Common myeloid progenitor, CD34-positive (primary cell): ENCODE measurements at places on chromosomes 11 and 22.

- H3K36me3 ChIP-seq: no peaks in the 10 kb centered on the region
- DNase-seq: no peak
- H3K27ac ChIP-seq: no peak overlapping the region
- peaks cover 50% of the 10 kb centered on the region for H3K4me1 ChIP-seq
- no peaks in the 10 kb centered on the region for H3K27me3 ChIP-seq
- peak overlapping the region; percentile 86 for H3K4me3 ChIP-seq
Measured at GRCh38 chr22:31083923-31084810, 3.0 kb downstream of the SMTN start.

GRCh38 chr11:22699388-22699787 is 33.0 kb downstream of the GAS2 start:
- no peaks in the 10 kb centered on the region for H3K4me1 ChIP-seq
- no peak overlapping the region for H3K27ac ChIP-seq
- no peak overlapping the region for H3K4me3 ChIP-seq
- no peaks in the 10 kb centered on the region for H3K27me3 ChIP-seq

- H3K27me3 ChIP-seq: no peaks in the 10 kb centered on the region
- DNase-seq: no peak
- no peaks in the 10 kb centered on the region for H3K36me3 ChIP-seq
- no peak overlapping the region for H3K27ac ChIP-seq
Measured at GRCh38 chr11:5197536-5197935, 2.9 kb downstream of the OR51V1 start.

DNA sequence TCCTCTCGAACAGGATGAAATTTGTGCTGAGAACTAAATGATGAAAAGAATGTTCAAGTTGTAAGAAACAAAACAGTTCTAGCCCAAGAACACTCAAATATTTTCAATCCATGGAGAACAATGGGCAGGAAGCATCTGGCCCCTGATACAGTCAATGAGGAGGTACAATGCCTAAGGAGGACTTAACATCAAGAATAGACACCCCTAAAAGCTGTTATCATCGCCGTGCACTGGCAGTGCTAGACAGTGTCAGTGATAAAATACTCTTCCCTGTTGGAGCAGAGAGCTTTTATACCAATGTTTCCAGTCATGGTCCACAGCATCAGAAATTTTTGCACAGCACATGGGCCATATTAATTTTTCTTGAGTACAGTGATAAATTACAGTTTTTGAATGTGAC is 20.2 kb upstream of the VSTM5 start:
- no peak for DNase-seq
- H3K27me3 ChIP-seq: no peaks in the 10 kb centered on the region
- H3K27ac ChIP-seq: no peak overlapping the region
- H3K4me3 ChIP-seq: no peak overlapping the region
- H3K36me3 ChIP-seq: no peaks in the 10 kb centered on the region
- H3K4me1 ChIP-seq: no peaks in the 10 kb centered on the region

DNA sequence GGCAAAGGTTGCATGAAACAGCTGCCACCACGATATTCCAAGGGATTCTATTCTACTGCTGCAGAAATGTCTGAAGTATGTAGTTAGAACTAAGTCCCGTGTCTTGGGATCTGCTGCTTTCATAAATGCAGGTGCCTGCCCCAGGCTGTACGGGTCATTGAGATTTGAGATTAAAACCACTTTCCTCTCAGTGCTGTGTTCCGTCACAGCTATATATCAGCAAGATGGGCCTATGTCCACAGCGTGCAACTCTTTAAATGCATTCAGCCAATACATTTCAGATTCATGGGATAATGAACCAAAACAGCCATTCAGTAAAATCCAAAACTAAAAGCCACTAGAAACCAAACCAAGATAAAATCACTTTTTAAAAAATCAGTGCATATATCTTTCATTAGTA is 107.3 kb upstream of the LUZP2 start:
- H3K4me3 ChIP-seq: no peak overlapping the region
- H3K27me3 ChIP-seq: no peaks in the 10 kb centered on the region
- no peaks in the 10 kb centered on the region for H3K36me3 ChIP-seq
- no peaks in the 10 kb centered on the region for H3K4me1 ChIP-seq
- H3K27ac ChIP-seq: no peak overlapping the region

DNA sequence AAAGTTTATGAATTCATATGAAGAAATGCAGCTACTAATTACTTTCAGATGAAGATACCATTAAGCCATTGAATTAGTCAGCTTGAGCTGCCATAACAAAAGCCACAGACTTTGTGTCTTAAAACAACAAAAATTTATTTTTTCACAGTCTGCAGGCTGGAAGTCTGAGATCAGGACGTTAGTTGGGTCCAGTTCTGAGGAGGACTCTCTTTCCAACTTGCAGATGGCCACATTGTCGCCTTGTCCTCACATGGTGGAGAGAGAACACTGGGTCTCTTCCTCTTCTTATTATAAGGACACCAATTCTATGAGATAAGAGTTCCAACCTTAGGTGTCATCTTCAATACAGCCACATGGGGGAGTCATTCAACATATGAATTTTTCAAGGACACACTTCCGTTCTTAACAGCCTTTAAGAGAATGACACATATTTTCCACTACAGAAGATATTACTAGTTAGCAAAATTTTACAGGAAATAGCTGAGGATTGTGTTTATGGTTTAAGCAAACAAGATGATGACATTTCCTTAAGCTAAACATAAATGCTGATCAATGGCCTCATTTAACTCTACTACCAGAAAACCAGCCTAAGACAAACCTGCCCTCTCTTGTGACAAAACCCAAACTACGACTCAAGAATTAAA is 56.0 kb downstream of the DCUN1D5 start:
- no peaks in the 10 kb centered on the region for H3K4me1 ChIP-seq
- no peak overlapping the region for H3K27ac ChIP-seq
- no peaks in the 10 kb centered on the region for H3K36me3 ChIP-seq
- H3K27me3 ChIP-seq: no peaks in the 10 kb centered on the region
- no peak overlapping the region for H3K4me3 ChIP-seq

- no peaks in the 10 kb centered on the region for H3K4me1 ChIP-seq
- peaks cover 3% of the 10 kb centered on the region for H3K36me3 ChIP-seq
- no peak overlapping the region for H3K4me3 ChIP-seq
- no peak for DNase-seq
Measured at GRCh38 chr22:36765943-36766450, 9.9 kb downstream of the IFT27 start.

GRCh38 chr22:42862045-42862734 is 5.1 kb upstream of the ARFGAP3 start:
- no peaks in the 10 kb centered on the region for H3K4me1 ChIP-seq
- DNase-seq: no peak
- H3K27ac ChIP-seq: no peak overlapping the region
- H3K27me3 ChIP-seq: no peaks in the 10 kb centered on the region
- H3K36me3 ChIP-seq: no peaks in the 10 kb centered on the region

GRCh38 chr22:25057013-25057881 is 104.7 kb downstream of the KIAA1671 start:
- no peaks in the 10 kb centered on the region for H3K27me3 ChIP-seq
- DNase-seq: peak; percentile 55
- no peaks in the 10 kb centered on the region for H3K36me3 ChIP-seq
- no peak overlapping the region for H3K27ac ChIP-seq
- peaks cover 8% of the 10 kb centered on the region for H3K4me1 ChIP-seq

GRCh38 chr11:10918698-10919097 is 60.8 kb upstream of the ZBED5 start:
- H3K36me3 ChIP-seq: no peaks in the 10 kb centered on the region
- DNase-seq: no peak
- H3K27me3 ChIP-seq: no peaks in the 10 kb centered on the region

DNA sequence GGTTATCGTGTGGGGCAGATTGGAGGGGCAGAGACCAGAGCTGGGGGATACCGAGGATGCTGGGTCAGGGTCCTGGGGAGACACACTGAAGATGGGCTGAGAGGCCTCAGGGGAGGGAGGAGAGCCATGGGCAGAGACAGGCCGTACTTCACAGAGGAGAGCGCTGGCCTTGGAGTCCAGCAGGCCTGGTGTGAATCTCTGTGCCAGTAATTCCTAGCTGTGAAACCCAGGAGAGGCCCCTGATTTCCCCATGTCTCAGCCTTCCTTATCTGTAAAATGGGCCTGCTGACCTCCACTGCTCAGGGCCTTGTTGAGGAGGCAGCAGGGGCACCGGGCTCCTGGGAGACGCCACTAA is 23.4 kb downstream of the CACNA1I start:
- H3K4me1 ChIP-seq: no peaks in the 10 kb centered on the region
- peaks cover 52% of the 10 kb centered on the region for H3K27me3 ChIP-seq
- no peaks in the 10 kb centered on the region for H3K36me3 ChIP-seq
- no peak overlapping the region for H3K4me3 ChIP-seq
- H3K27ac ChIP-seq: no peak overlapping the region

DNA sequence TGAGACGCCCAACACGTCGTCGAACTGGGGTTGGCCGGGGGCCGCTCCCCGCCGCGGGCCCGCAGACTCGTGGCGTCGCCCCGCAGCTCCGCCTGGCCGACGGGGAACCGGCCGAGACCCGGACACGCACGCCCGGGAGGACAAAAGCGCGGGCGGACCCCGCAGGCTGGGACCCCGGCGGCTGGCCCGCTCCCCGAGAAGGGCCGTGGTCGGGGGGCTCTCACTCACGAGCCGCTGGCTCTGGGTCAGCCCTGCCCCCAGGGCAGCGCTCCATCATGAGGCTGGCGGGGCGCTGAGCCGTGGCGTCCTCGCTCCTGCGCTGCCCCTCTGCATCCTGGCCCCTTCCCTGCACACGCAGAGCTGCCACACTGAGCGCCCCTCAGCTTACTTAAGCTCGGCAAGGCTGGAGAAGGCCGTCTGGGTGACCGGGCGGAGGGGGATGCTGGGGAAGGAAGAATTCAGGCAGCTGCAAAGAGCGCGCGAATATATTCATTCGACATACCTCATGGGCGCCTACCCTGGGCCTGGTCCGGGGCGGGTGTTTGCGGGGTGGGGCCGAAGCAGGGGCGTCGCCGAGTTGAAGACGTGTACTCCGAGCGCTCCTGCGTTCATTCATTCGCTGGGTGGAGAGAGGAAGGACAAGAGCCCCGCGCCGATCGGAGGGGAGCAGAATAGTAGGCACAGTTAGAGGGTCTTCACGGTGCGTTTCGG is 579 bp upstream of the CYB5R2 start:
- peak; percentile 40 for DNase-seq
- peaks cover 7% of the 10 kb centered on the region for H3K27me3 ChIP-seq
- no peak overlapping the region for H3K27ac ChIP-seq
- H3K4me3 ChIP-seq: peak overlapping the region; percentile 48
- peaks cover 5% of the 10 kb centered on the region for H3K4me1 ChIP-seq

DNA sequence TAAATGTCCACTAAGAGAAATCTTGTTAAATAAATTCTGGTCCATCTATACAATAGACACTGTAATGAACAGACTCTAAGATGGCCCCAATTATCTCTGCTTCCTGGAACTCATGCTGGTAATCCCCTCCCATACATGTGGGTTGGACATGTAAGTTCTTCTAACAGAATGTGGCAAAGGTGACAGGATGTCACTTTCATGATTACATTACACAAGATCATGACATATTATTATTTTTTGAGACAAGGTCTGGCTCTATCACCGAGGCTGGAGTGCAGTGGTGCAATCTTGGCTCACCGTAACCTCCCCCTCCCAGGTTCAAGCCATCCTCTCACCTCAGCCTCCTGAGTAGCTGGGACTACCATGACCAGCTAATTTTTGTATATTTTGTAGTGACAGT is 14.6 kb upstream of the NDUFC2 start:
- H3K27me3 ChIP-seq: no peaks in the 10 kb centered on the region
- no peaks in the 10 kb centered on the region for H3K4me1 ChIP-seq
- no peak overlapping the region for H3K4me3 ChIP-seq
- no peak for DNase-seq

- DNase-seq: no peak
- H3K4me1 ChIP-seq: peaks cover 86% of the 10 kb centered on the region
- no peak overlapping the region for H3K27ac ChIP-seq
- no peak overlapping the region for H3K4me3 ChIP-seq
- peaks cover 24% of the 10 kb centered on the region for H3K36me3 ChIP-seq
Measured at GRCh38 chr11:67410984-67411784, 4.3 kb upstream of the CARNS1 start.

DNA sequence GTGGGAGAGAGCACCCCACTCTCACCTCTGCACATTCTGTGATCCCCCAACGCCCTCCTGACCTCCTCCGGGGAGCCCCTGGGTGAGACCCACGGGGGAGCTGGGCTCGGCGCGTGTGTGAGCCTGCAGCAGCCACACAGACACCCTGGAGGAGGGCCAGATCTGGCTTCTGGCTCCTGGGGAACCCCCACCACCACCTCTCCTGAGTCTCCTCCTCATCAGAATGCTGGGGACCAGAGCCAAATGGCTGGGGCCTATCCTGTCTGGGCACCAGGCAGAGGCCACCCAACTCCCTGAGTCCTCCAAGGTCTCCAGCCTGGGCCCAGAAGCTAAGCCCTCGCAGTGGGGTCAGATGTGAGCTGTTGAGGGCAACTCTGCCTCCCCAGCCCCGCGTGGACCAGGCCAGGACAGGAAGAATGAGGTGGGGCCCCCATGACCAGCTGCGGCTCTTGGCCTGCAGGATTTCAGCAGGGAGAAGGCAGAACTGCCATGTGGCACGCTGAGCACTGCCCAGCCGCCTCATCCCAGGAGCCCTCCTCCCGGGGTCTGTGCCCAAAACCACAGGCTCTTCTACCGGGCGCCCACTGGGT is 5.5 kb upstream of the PIM3 start:
- H3K4me3 ChIP-seq: no peak overlapping the region
- H3K27me3 ChIP-seq: no peaks in the 10 kb centered on the region
- H3K4me1 ChIP-seq: peaks cover 28% of the 10 kb centered on the region
- no peak for DNase-seq
- H3K36me3 ChIP-seq: no peaks in the 10 kb centered on the region

GRCh38 chr11:1471736-1472135 is 14.8 kb downstream of the MOB2 start:
- H3K27ac ChIP-seq: no peak overlapping the region
- no peaks in the 10 kb centered on the region for H3K27me3 ChIP-seq
- no peaks in the 10 kb centered on the region for H3K4me1 ChIP-seq
- DNase-seq: no peak
- H3K36me3 ChIP-seq: peaks cover 39% of the 10 kb centered on the region

DNA sequence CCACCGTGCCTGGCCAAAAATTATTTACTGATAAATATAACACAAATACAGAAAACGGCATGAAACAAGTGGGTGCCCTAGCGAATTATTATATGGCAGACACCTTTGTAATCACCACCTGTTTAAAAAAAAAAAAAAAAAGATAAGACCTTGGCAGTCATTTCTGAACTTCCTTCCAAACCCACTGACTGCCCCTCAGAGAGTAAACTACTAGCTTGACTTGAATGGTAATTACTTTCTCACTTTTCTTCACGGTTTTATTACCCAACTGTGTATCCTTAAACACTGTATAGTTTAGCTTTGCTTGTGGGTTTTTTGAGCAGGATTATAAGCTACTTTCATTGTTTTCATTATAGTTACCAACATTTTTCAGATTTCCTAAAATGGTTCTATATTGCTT is 23.7 kb downstream of the SFI1 start:
- H3K27ac ChIP-seq: no peak overlapping the region
- no peak overlapping the region for H3K4me3 ChIP-seq
- no peak for DNase-seq
- no peaks in the 10 kb centered on the region for H3K27me3 ChIP-seq
- peaks cover 11% of the 10 kb centered on the region for H3K36me3 ChIP-seq
- H3K4me1 ChIP-seq: no peaks in the 10 kb centered on the region

GRCh38 chr11:123454060-123454651 is 24.1 kb downstream of the GRAMD1B start:
- H3K4me3 ChIP-seq: no peak overlapping the region
- H3K27ac ChIP-seq: no peak overlapping the region
- H3K27me3 ChIP-seq: no peaks in the 10 kb centered on the region
- DNase-seq: peak; percentile 86
- H3K4me1 ChIP-seq: peaks cover 8% of the 10 kb centered on the region

- no peaks in the 10 kb centered on the region for H3K27me3 ChIP-seq
- H3K36me3 ChIP-seq: no peaks in the 10 kb centered on the region
- H3K27ac ChIP-seq: no peak overlapping the region
- DNase-seq: peak; percentile 44
- H3K4me3 ChIP-seq: peak overlapping the region; percentile 61
Measured at GRCh38 chr22:27331526-27332281, 469.9 kb downstream of the MN1 start.
